HEK293T (cell line): ENCODE measurements at places on chromosomes 1 and 21.

DNA sequence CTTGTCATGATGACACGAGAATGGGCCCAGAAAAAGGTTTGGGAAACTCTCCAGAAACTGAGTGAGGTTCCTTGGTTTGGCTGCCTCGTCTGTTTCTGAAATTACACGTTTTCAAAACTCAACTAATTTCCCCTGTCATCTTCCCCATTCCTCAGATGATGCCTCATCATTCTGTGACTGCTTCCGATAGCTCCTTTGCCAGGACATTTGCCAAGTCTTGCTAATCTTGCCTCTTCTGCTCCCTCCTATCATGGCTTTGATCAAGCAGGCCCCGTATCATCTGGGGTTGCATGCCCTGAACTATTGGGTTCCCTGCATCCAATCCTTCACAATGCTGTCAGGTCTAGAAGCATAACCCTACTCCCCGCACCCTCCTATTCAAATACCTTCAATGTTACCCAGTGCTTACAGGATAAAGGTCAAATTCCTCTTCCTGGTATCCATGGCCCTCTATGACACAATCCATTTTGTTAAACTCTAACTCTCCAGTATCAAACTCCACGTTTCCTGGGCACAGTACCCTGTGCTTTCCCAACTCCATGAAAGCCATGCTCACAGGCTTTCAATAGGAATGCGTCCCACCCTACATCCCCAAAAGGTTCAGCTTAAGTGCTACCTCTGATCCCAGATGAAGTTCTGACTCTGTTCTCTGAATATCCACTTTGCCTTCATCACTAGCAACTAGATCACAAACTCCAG, 22.2 kb upstream of the TMEM200B start:
- no peak for DNase-seq

DNA sequence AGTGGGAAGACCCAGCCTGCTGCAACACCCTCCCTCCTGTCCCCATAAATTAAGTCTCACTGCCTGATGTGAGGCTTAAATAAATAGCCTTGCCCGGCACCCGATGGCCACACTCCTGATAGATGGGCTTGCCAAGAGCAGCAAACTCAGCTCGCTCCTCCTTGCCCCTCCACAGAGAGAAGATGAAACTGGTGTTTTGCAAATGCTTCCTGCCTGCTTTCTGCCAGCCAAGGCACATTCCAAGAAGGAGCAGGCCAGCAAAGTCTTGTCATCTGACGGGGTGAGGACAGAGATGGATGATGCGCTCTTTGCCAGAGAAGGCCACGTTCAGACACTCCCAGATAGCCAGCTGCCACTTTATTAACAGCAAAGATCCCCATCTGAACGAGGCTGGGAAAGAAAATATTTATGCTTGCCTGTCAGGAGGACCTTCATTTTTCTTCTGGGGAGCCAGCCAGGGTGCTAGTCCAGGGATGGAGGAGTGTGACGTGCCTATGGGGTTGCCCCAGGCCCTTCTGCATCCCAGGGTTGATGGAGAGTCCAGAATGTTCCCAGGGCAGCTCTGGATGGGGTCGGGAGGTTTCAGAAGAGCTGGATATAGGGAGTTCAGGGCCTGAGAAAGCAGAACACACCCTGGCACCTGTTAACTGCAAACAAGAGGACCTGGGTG, 265.4 kb downstream of the FOXD2 start:
- DNase-seq, result no peak

DNA sequence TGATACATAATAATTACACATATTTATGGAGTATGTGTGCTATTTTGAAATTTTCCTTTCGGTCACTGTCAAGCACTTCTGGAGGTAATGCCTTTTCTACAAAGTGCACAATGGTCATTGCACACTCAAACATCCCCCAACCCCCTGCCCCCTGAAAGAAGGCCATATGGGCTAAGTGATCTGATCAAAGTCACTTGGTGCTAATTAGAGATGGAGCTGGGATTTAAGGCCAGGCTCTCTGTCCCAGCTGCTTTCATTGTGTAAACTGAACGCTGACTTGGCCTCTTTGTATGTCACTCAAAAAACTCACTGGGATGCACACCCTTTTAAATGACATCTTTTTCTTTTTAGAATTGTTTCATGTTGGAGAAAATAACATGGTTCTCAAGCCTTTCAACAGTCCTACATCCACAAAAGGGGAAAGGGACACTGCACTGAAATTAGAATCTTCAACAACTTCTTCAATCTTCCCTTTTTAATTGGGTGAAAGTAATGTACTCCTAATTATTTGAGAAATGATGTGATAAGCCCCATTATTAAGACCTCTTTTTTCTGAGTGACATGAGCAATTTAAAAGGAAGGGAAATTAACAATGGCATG, 149.2 kb downstream of the ST6GALNAC5 start:
- DNase-seq, result no peak

GRCh38 chr1:157390651-157391050, 161.7 kb downstream of the FCRL5 start:
- DNase-seq, result no peak

DNA sequence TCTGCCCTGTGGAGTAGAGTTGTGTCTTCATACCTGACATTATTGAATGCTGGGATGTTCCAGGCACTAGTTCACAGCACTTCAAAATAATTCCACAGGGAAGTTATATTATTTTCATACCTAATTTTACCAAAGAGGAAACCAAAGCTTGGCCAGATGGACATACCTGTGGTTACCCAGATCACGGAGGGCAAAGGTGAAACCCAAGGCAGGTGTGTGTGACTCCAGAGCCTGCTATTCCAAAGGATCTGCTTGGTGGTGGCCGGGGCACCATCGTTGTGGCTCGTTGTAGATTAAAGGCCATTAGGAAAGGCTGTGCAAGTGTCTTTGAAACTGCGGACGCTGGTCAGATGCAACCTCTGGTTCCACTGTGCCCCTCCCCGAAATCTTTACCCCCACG, 108.6 kb downstream of the ZBTB18 start:
- no peak for DNase-seq

- DNase-seq, result no peak
Observed at GRCh38 chr1:115194506-115194905, 105.2 kb upstream of the TSPAN2 start.

- no peak for DNase-seq
Observed at GRCh38 chr1:243482141-243483022, 226.5 kb downstream of the SDCCAG8 start.

GRCh38 chr21:17697473-17697872, 84.8 kb upstream of the BTG3 start:
- DNase-seq, result no peak

- DNase-seq, result no peak
Observed at GRCh38 chr1:72530646-72531045, 248.3 kb upstream of the NEGR1 start.
